ENCODE measurements at places on chromosomes 3 and 15. TPM values are rescaled to one million over a fixed set of nuclear protein-coding genes. Genes with fewer than 3 reads are reported as not detected.

- H3K4me3 ChIP-seq = no peak overlapping the region
- no peaks in the 10 kb centered on the region for H3K4me1 ChIP-seq
- no peak overlapping the region for H3K27ac ChIP-seq
These were observed 369.4 kb downstream of the NR2F2 start for GRCh38 chr15:96699871-96700401.

Gene TLR9
- 0.37 TPM for polyA plus RNA-seq

- no peak for DNase-seq
- H3K36me3 ChIP-seq = no peaks in the 10 kb centered on the region
- H3K27ac ChIP-seq = no peak overlapping the region
- no peak overlapping the region for H3K4me3 ChIP-seq
These were observed 31.1 kb downstream of the MAGEL2 start for GRCh38 chr15:23616536-23616935.

DNA sequence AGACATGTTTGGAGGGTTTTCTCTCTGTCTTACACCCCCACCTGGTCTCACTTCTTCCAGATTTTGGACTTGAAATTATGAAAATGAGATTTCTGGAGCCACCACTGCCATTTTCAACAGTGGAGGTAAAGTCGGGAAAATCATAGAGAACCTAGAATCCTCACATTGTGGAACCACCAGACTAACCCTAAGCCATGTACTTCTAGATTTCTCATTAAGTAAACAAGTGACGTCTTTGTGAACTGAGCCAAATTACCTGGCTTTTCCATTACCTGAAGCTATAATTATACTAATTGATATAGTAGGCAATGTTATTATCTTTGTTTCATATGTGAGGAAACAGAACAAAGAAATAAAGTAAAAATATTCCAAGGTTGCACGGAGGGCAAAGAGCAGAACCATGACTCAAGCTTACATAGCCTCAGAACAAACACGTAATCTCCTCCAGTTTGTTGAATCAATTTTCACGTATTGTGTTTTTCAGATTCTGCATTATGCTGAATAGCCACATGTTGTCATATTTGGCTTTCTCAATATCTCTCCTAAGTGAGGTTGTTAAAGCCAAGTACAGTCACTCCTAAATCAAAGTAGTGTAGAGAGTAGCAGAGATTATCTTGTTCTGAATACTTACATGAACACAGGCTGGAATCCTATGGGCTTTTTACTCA is 101.3 kb upstream of the CMC1 start:
- H3K27me3 ChIP-seq = no peaks in the 10 kb centered on the region
- no peak overlapping the region for H3K27ac ChIP-seq
- H3K36me3 ChIP-seq = no peaks in the 10 kb centered on the region
- DNase-seq = no peak
- no peaks in the 10 kb centered on the region for H3K4me1 ChIP-seq

DNA sequence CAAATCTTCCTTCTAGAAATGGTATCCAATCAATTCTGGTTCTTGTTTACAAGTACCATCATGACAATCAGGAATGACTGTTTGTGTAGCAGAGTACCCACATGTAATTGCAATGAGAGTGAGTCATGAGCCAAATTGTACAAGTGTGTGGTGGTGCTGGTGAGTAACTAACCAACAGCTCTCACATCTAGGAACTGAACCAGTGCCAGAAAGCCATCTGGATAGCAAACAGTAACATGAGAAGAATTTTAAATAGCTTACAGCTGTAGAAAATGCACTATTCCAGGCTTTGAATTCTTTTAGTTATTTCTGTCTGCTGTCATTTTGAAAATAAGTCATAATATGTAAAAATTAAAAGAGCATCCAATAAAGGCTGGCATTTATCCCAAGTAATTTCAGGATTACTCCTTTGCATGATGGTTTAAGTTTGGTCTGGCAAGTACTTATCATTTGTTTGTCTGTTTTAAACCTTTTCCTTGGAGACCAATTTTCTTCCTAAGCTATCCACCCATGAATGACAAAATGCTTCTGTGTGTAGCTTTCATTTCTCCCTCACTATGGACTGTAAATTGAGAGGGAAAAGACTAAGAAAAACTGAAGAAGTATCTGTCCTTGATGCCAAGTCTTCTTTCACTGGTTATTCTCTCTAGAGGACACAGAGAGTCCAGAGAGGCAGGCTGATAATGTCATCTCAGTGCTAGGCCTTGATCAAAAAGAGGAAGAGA is 60.0 kb downstream of the PIK3CB start:
- no peaks in the 10 kb centered on the region for H3K36me3 ChIP-seq
- H3K4me3 ChIP-seq = no peak overlapping the region
- no peaks in the 10 kb centered on the region for H3K4me1 ChIP-seq
- no peak for DNase-seq

Gene SI
- polyA plus RNA-seq = not detected

Gene SAMMSON
- polyA plus RNA-seq = 0.11 TPM

GRCh38 chr15:88693191-88693590 is 54.4 kb downstream of the ISG20 start:
- no peak for DNase-seq
- H3K4me3 ChIP-seq = no peak overlapping the region
- no peaks in the 10 kb centered on the region for H3K36me3 ChIP-seq
- H3K27ac ChIP-seq = no peak overlapping the region

DNA sequence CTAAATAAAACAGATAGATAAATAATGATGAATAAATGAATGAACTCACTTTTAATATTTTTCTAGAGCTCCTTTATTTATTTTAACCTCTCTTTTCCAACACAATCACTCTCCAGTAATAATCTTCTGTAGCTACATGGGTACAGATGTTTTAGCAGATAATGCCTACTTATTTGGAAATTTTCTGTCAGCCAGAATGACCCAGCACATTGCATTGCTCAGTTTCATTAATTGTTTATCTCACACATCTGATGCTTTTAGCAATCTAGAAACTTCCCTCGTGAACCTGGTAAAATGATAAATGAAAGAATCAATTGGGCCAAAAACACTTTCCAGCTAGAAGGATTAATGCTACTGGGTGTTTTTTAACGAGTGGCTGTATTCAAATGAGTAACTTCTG is 14.9 kb upstream of the MYH15 start:
- no peak overlapping the region for H3K27ac ChIP-seq
- peaks cover 11% of the 10 kb centered on the region for H3K4me1 ChIP-seq
- no peak for DNase-seq
- H3K4me3 ChIP-seq = no peak overlapping the region
- no peaks in the 10 kb centered on the region for H3K36me3 ChIP-seq

DNA sequence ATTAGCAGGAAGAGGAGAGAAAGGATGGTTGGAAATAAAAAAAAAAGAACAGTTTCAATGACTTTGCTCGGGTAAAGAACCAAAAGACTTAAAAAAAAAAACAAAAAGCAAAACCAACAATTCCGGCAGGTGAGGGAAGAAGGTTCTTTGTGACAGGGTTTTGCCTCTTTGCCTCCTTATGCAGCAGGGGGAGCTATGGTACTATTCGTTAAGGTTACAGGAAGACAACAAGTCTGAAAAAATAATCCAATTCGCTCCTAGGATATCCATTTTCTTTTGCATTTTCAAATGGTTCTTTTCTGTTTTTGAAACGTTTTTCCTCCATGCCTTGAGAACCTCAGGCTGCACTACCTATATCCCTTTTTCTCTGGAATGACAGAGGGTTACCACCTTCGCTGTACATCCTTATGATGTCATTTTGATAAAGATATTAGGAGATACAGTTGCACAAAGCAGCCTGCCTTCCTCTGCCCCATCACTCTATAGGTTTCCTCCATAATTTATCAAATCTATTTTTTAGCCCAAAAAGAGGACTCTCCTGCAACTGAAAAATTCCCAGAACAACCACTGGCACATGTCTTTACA is 55.0 kb downstream of the CFAP20DC start:
- no peak overlapping the region for H3K4me3 ChIP-seq
- no peaks in the 10 kb centered on the region for H3K4me1 ChIP-seq
- peak; percentile 16 for DNase-seq
- H3K36me3 ChIP-seq = no peaks in the 10 kb centered on the region

DNA sequence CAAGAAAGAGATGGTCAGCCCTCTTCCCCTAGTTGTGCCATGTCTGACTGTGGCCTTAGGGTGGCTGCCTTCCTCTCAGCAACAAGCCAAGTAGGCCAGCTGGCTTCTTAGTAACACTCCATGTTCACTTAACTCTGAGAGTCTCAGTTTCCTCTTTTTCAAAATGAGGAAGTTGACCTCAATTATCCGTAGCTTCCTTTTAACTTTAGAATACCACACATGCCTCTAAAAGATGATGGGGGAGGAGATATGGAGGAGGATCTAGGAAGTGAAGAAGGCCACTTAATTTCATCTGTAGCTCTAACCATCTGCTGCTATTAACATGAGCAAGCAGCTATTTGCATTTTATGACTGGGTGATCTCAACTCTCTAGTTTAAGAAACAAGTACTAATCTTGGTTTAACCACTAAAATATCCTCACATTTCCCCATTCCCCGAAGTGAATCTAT is 32.9 kb downstream of the CD200R1L start:
- H3K27me3 ChIP-seq = no peaks in the 10 kb centered on the region
- peak overlapping the region; percentile 73 for H3K27ac ChIP-seq
- no peaks in the 10 kb centered on the region for H3K36me3 ChIP-seq

Gene ZBED2
- 0.11 TPM for polyA plus RNA-seq

- H3K36me3 ChIP-seq = no peaks in the 10 kb centered on the region
- H3K4me1 ChIP-seq = no peaks in the 10 kb centered on the region
- H3K4me3 ChIP-seq = no peak overlapping the region
- H3K27me3 ChIP-seq = no peaks in the 10 kb centered on the region
- H3K27ac ChIP-seq = no peak overlapping the region
- DNase-seq = no peak
These were observed 63.0 kb upstream of the TSC22D2 start for GRCh38 chr3:150345021-150345538.

DNA sequence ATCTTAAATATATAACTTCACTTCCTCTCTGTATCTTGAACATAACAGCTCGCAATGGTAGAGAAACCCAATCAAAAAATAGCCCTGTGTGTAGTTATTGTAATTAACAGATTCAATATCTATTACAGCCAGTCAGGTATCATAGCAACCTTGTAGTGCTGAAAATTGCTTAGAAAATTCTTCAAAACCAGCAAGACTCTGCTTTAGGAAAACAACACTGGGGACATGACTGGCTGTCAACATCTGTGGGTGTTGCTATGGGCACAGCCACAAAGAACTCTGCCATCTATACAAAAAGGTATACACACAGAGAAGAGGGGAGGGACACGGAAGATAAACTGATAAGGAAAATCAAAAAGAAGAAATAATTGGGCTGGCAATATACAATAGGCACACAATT is 101.2 kb downstream of the WDR72 start:
- H3K36me3 ChIP-seq = no peaks in the 10 kb centered on the region
- no peaks in the 10 kb centered on the region for H3K4me1 ChIP-seq
- no peak for DNase-seq
- no peak overlapping the region for H3K27ac ChIP-seq
- H3K27me3 ChIP-seq = no peaks in the 10 kb centered on the region

GRCh38 chr3:171378586-171378985 is 81.6 kb downstream of the TNIK start:
- H3K4me3 ChIP-seq = no peak overlapping the region
- H3K4me1 ChIP-seq = peaks cover 34% of the 10 kb centered on the region
- H3K27ac ChIP-seq = no peak overlapping the region
- DNase-seq = no peak
- H3K27me3 ChIP-seq = no peaks in the 10 kb centered on the region
- no peaks in the 10 kb centered on the region for H3K36me3 ChIP-seq

All from left lung (tissue), 14 donors.